ENCODE measurements at places on chromosomes 3 and 15.

GRCh38 chr3:196501316-196502044 lies 2.1 kb downstream of the RNF168 start:
- no peak for DNase-seq

DNA sequence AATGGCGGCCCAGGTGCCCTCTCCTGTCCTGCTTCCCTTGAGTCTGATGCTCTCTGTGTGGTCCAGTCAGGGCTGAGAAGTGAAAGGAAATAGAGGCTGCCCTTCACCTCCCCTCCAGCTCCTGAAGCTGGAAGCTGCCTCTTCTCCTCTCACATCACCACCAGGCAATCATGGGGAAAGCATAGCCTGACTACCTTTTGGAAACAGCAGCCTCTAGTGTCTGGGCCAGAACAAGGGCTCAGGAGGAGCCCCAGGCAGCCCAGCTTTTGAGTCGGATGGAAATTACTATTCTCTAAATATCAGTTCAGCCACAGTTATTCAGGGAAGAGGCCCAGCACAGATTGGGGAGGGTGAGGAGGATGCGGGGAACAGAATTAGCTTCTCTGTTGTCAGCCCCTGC lies 43.3 kb upstream of the CCDC174 start:
- no peak for DNase-seq

DNA sequence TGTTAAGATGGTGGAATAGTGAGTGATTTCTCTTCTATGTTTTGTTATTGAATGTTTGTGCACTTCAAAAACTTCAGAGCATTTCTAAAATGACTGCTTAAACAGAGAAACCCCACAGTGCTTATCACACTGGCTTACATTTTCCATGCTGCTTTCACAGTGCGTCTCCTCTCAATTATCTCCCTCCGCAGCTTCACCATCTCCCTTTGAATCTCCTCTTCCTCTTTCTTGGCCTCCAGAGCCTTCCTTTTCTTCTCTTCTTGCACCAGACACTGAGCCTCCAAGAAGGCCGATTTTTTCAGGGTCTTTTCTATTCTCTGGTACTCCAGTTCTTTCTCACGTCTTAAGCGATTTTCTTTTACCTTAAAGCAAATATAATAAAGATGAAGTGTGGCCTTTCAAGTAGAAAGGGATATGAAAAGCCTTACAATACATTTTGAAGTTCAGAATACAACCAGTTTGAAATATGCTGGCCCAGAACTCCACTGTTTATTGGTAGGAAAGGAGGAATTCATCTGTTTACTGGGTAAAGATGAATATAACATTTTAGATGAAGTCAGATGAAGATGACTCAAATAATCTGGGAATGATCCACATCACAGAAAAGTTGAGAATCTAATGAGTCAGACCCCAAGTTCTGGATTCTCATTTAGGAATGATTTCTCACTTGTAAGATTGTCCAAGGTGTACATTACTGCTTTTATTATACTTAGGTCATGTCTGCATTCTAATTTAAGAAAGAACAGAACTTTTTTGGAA lies 21.4 kb downstream of the CCDC191 start:
- no peak for DNase-seq

DNA sequence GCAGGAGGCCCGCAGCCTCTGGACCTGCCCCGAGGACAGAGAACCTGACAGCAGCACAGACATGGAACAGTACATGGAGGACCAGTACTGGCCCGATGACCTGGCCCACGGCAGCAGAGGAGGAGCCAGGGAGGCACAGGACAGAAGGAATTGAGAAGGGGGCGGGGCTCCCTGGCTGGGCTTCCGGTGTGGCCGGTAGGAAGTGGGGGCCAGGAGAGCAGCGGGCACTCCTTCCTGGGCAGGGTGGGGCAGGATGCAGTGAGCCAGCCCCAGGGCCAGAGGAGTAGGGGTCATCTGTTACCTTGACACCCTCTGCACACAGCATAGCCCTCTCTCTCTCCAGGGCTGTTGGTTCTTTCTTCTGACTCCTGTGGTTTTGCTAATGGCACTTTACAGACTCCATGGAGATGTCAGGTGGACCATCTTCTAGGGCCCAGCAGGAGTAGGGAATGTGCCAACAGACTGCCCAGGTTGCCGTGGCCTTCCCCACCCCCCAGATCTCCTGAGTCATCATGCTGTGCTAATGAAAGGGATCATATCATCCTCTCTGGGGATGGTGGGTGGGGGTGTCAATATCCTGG lies 8.6 kb upstream of the ISG20 start:
- DNase-seq = no peak

GRCh38 chr3:65836047-65836446 lies 202.7 kb downstream of the MAGI1 start:
- DNase-seq = no peak

Data from AG09319 (cell line).